ENCODE measurements at places on chromosomes 4 and X.

DNA sequence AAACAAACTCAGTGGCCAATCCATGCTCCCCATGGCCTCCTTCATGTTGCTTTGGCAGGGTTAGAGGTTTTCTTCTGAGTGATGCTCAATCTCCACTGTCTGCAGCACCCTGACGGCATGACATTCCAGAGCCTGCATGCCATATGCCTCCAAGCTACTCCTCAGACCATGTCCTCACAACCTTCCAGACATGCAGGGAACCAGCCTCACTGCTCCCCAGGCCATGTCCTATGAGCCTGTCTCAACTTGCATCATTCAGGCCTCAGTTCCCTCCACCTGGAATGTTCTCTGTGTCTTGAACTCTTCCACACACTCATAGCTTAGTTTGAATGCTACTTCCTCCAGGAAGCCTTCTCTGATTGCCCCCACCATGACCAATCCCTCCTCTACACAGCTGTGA lies 18.8 kb downstream of the PROM1 start:
- DNase-seq, result no peak

DNA sequence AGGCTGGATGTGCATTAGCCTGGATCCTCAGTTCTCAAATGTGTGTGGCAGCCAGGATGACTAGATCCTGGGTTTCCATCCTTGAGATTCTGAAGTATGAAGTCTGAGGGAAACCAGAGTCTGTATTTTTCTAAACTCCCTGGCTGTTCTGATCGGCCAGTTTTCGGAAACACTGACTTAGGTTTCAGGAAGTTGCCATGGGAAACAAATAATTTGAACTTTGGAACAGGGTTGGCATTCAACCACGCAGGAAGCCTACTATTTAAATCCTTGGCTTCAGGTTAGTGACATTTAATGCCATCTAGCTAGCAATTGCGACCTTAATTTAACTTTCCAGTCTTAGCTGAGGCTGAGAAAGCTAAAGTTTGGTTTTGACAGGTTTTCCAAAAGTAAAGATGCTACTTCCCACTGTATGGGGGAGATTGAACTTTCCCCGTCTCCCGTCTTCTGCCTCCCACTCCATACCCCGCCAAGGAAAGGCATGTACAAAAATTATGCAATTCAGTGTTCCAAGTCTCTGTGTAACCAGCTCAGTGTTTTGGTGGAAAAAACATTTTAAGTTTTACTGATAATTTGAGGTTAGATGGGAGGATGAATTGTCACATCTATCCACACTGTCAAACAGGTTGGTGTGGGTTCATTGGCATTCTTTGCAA lies 67.6 kb downstream of the PDGFRA start:
- DNase-seq, result no peak

GRCh38 chrX:13055486-13055885 lies 11.1 kb upstream of the FAM9C start:
- no peak for DNase-seq

DNA sequence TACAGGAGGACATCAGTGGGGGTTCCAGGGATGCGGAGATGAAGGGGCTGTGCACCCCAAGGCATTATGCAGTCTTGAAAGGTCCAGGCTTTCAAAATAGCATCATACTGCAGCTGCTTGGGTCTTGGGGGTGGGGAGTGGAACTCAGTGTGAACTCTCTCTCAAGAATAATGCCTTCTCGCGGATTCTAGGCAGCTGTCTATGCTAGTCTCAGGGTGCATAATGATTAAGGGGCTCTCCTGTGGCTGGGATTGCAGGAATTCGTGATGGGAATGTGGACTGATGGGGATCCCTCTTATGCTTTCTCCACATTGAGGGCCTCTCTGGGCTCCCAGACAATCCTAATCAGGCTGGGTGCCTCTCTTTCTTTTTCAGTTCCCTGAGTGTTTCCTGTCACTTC lies 172.2 kb upstream of the ARHGAP24 start:
- DNase-seq, result no peak

DNA sequence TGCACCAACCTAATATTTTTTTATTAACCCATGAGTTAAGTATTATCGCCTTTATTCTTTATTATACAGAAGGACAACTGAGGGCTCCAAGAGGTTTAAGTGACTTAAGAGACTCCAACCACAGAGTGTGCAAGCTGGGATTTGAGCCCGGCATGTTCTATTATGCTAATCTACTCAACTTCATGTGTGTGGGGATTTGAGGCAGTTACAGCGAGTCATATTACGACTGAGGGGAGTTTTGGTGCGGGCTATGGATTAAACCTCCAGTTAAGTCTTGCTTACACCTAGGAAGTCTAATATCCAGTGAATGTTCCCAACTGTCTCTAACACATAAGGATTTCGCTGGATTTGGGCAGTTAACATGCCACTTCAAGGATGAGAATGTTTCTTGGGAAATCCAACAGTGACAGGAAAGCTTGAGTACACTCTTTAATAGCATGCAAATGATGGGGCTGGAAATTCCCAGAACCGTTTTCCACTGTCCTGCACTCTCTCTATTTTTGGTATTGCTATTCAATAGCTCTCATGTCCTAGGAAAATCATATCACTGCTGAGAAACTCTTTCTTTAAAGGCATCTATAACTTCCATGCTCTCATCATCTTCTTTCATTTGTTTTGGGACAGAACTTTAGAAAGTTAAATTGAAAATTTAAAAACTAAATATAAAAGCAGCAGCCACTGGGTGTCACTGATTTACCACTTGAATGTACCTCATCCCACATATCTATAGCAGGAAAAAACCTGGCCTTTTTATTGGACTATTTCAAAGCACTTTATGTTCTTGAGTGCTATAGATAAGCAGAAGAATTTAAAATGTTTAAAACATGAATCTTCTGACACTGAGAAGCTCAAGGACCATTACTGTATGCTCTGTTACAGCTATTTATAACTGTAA lies 165.1 kb upstream of the TTC29 start:
- DNase-seq, result no peak

DNA sequence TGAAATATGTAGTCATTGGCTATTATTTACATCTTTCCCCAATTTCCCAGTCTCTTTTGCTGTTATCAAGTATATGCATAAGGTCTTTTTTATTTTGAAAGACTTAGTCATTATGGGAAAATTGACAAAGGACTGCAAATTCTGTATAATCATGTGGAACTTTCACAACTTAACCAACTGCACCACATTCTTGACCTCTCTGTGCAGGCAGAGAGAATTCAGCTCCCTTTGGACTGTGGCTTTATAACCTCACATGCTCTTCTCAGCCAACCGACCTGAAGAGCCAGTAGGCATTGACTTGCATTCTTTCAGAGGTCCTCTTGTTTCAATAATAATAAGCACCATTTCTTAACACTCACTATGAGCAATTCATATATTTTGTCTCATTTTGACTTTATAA lies 66.9 kb downstream of the ANXA3 start:
- DNase-seq, result no peak
